Activated T-helper 1 cell treated with anti-CD3 and anti-CD28 coated beads, Interleukin-2, amount 50 U/mL, for 16 hours (primary cell): ENCODE measurements at places on chromosomes 3 and 15.

DNA sequence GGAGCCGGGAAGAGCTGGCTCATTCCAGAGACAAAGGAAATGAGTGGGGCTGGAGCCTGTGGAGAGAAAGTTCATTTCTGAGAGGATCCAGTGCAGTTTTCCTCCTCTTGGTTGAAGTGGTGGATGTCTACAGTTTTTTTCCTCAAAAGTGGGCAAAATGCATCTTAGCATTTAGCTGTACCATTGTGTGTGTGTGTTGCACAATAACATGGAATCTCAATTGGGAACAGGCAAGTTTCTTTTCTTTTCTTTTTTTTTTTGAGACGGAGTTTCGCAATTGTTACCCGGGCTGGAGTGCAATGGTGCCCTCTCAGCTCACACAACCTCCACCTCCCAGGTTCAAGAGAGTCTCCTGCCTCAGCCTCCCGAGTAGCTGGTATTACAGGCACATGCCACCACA, 101.5 kb upstream of the UBE2E1 start:
- no peak for DNase-seq

DNA sequence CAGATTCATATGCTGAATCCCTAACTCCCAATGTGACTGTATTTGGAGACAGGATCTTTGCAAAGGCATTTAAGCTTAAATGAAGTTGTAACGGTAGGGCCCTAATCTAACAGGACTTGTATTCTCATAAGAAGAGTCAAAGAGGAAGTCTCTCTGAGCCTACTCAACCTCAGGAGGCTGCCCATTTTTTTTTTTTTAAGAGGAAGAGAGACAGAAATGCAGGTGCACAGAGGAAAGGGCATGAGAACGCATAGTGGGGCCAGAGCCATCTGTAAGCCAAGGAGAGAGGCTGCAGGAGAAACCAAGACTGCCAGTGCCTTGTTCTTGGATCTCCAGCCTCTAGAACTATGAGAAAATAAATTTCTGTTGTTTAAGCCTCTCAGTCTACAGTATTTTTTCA, 28.4 kb downstream of the ZNF860 start:
- no peak for DNase-seq

GRCh38 chr3:23867838-23868237, 49.0 kb downstream of the NKIRAS1 start:
- DNase-seq, result no peak

DNA sequence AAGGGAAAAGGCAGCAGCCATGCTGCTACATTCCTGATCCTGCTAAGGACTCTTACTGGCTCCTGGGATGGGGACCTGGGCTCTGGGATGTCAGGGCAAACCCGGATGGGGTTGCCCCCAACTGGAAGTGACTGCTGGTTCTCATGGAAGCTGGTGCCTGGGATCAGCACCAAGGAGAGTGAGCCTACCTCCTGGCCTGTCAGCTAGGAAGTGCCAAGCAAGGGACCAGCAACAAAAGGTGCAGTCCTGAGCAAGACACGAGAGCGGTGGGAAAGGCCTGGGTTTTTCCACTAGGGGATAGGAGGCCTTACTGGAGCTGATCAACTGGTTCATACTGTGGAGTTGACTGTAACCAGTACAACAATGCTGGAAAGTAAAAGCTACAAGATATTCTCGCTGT, 47.9 kb upstream of the SYNM start:
- no peak for DNase-seq

DNA sequence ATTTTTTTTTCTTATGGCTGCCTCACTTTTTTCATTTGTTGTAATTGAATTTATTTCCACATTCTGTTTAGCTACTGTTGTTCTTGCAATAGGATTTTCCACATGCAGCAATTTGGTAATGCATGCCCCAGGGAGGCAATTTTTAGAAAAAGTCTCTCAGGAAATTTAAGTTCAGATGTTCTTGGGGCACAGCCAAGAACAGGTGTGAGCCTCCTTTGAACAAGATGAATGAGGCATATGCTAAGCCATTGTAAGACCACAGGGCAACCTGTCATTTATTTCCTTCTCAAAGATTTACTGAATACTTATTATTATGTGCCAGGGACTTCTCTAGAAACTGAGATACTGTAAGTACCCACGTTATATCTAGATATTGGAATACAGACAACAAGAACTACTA, 549.5 kb downstream of the DIPK2A start:
- DNase-seq, result no peak
